ENCODE measurements at places on chromosomes 4 and X. TPM values are rescaled to one million over a fixed set of nuclear protein-coding genes. Genes with fewer than 3 reads are reported as not detected.

COL4A5 gene
- total RNA-seq, result 76.4 TPM

CXCL11 gene
- 0.49 TPM for total RNA-seq

BMP3 gene
- total RNA-seq, result 1.5 TPM

FAM156B gene
- 31.2 TPM for total RNA-seq

TLR7 gene
- total RNA-seq, result 2.6 TPM

TRIM61 gene
- 1.2 TPM for total RNA-seq

FABP2 gene
- not detected for total RNA-seq

PRRG3 gene
- total RNA-seq, result 13.8 TPM

TLR6 gene
- total RNA-seq, result 2.9 TPM

GABRE gene
- total RNA-seq, result 173 TPM

NDST4 gene
- total RNA-seq, result 0.89 TPM

EPHA5 gene
- total RNA-seq, result 0.59 TPM

TEC gene
- 5.5 TPM for total RNA-seq

NOA1 gene
- total RNA-seq, result 12.9 TPM

GPC3 gene
- total RNA-seq, result 307 TPM

PNMA3 gene
- 0.69 TPM for total RNA-seq

HSFX4 gene
- total RNA-seq, result not detected

EFHC2 gene
- 1.6 TPM for total RNA-seq

PGAM4 gene
- not detected for total RNA-seq

CLTRN gene
- total RNA-seq, result 0.69 TPM

PIM2 gene
- total RNA-seq, result 5.9 TPM

FGA gene
- total RNA-seq, result not detected

IL1RAPL2 gene
- total RNA-seq, result 1.8 TPM

RNF175 gene
- 1.9 TPM for total RNA-seq

TMSB15B gene
- 5.3 TPM for total RNA-seq

PLXNA3 gene
- 23.6 TPM for total RNA-seq

SULT1E1 gene
- 53.0 TPM for total RNA-seq

HSPA4L gene
- 8.8 TPM for total RNA-seq

Measured in skin of body (tissue), 3 donors.